ENCODE measurements at places on chromosomes 7 and 10.

- no peak for DNase-seq
Measured at GRCh38 chr10:42969147-42969546, 107.7 kb upstream of the RET start.

GRCh38 chr7:34747867-34748727 lies 90.1 kb downstream of the NPSR1 start:
- peak; percentile 78 for DNase-seq

DNA sequence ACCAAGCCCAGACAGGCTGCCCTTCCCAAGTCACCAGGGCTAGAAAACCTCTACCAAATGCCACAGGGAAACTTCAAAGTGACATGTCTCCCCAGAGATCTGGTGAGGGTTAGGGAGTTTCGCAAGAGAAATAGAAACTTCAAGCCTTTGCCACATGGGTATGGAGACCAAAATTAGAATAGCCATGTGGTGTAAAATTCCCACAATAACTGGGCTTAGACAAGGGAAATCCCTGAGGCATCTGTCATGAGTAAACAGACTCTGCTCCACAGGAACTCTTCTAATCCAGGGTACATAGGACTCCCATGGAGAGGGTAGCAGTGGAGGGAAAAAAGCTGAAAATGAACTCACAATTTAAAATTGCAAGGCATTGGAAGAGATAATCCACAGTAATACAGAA lies 14.3 kb downstream of the ADAM12 start:
- no peak for DNase-seq

GRCh38 chr10:58508316-58508715 lies 4.4 kb upstream of the BICC1 start:
- no peak for DNase-seq

- no peak for DNase-seq
Measured at GRCh38 chr7:129341816-129342806, 92.1 kb upstream of the STRIP2 start.

DNA sequence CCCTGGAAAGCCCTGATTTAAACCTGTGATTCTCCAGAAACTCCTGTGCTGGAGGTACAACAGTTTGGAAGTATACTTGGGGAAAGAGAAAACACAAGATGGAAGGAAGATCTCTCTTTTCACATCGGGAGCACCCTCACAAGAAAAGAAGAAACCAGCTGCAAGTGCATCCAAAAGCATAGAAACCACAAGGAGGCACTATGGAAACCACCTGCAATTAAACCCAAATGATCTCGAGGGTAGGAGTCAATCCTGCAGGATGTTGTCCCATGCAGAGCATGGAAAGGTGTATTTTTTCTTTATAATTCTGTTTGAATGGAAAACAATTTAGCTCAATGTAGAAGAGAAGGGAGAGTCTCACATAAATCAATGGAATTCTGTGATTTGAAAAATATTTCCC lies 210.5 kb downstream of the TWIST1 start:
- DNase-seq = no peak

DNA sequence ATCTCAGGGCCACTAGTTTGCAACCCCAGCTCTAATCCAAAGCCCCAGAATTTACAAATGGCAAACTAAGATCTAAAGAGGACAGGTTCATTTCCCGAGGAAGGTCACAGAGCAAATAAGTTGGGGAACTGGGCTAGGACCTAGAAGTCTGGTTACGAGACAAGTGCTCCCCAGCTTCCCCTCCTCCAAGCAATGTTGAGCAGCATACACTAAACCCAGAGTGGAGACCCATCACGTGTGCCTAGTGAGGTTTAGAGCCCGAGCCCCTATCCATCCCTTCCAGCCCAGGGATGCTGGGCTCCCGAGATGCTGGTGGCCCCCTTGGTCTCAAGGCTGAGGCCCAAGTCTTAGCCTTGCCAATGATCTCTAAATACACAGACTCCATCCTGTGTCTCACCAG lies 209.5 kb upstream of the ZMIZ1 start:
- no peak for DNase-seq

- DNase-seq = no peak
Measured at GRCh38 chr10:14952851-14953423, 959 bp downstream of the DCLRE1C start.

DNA sequence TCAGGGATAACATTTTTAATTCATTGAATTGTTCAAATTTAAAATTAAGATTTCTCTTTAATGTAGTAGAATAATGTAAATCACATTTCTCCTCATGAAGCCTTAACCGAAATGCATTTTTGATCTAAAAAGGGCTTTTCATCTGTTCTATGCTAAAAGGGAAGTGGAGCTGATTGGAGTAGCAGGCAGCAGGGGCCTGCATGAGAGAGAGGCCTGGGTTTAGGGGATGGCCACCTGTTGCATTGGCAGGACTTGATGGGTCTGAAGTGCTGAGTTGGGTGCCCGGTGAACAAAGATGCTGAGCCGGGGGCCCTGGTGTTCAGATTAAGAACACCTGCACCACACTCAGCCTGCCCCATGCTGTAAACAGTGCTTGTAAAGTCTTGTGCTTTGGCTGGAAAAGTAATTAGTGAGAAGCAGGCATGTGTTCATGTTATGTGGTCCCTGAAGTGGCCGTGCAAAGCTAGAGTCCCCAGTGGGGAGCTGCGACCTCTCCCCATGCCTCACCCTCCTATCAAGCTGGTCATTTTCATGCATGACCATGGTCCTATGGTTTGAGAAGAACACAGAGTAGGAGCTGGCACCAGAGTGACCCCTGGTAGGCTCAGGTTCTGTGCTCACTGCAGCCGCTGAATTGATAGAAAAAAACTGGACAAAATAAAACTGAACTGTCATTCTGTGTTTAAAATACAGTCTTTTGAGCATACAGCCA lies 124.3 kb downstream of the ADCY1 start:
- no peak for DNase-seq

- no peak for DNase-seq
Measured at GRCh38 chr7:14487701-14488395, 414.7 kb downstream of the DGKB start.

DNA sequence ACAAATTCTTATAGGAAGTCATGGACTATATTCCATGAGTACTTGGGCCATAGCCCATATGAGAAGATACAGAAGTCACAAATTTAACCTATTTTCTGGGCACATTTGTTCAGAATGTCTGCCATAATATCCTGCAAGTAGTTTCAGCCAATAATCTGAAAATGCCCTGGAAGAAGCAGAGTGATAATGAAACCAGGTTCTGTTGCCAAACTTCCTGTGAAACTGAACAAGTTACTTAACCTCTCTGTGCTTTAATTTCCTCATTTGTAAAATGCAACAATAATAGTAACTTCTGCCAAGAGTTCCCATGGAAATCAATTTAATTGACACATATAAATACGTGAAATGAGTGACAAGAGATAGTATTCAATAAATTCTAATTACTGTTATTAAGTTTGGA lies 88.8 kb downstream of the SEMA3C start:
- DNase-seq = no peak

DNA sequence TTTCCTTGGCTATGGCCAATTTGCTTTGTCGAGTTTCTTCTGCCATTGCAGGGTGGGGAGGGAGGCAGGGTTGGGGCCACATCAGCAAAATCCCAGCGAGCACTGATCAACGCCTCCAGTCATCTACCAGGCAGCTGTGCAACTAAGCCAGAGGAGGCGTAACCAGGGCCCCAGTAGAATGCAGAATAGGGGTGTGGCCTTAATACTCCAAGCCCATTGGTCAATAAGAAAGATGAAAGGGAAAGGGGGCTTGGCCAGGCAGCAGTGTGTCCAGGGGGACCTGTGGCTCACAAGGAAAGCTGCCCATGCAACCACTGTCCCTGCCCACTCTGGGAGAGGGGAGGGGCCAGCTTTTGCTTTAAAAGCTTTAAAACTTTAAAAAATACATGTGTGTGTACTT lies 21.5 kb upstream of the GGCT start:
- DNase-seq = no peak

DNA sequence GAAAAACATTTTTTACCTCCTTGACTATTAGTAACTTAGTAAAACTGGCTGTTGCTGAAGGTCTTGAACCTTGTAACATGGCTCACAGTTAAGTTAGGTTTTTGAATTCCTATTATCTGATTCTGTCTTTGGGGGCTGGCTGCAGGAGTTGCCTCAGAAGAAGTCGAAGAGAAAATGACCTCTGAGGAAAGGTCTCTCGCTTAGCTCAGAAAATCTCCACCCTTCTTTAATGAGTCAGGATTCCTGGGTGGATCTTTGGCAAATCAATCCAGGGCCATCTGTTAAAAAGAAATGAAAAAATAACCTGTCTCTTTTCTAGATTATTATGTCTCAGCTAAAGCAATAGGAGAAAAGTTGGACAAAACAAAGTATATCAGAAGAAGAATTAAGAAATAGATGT lies 267.8 kb upstream of the SEMA3C start:
- no peak for DNase-seq

GRCh38 chr7:2760098-2760889 lies 72.3 kb downstream of the AMZ1 start:
- DNase-seq = peak; percentile 74

GRCh38 chr10:62653254-62653653 lies 151.3 kb upstream of the ADO start:
- no peak for DNase-seq

DNA sequence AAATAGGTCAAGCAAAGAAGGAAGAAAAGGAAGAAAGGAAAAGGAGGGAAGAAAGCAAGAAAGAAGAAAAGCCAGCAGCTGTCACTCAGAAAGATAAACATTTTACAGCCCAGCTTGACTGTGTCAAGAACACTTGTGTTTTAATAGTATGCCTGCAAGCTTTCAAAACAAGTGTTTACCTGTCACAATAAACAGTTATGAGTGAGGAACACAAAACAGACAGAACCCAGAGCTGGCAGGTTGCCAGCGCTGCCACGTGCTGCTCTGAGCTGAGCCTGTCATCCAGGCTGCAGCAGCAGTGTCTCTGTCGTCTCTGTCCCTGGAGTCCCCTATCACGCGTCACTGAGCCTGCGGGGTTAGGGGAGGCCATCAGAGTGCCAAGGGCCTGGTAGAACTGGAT lies 827.6 kb upstream of the AUTS2 start:
- peak; percentile 81 for DNase-seq

DNA sequence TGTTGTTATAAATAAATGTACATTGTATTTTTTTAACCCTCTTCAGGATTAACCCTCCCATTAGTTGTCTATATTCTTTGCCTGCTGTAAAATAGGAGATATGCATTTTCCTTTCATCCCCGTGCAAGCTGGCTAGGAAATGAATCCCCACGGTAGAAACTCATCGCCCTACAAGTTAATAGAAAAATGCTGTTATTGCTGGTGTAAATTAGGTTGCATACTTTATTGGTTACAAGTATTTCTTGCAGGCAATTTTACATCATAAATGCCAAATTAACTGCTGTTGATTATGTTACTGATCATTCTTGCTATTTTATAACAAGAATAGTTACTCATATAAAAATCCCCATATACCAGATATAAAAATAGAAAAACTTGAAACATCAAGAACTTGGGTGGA lies 454.2 kb upstream of the KLF6 start:
- DNase-seq = no peak

GRCh38 chr7:55053651-55054571 lies 35.1 kb downstream of the EGFR start:
- no peak for DNase-seq
